CD4-positive, alpha-beta T cell treated with Interleukin-6 at 100 ng/mL for 8 hours (primary cell): ENCODE measurements at places on chromosomes 1 and 21.

- no peak for DNase-seq
Measured at GRCh38 chr1:91556556-91556955, 55.9 kb downstream of the CDC7 start.

GRCh38 chr1:24130385-24130784 lies 12.6 kb downstream of the IL22RA1 start:
- no peak for DNase-seq

- DNase-seq: no peak
Measured at GRCh38 chr1:193438771-193439170, 252.4 kb upstream of the B3GALT2 start.

DNA sequence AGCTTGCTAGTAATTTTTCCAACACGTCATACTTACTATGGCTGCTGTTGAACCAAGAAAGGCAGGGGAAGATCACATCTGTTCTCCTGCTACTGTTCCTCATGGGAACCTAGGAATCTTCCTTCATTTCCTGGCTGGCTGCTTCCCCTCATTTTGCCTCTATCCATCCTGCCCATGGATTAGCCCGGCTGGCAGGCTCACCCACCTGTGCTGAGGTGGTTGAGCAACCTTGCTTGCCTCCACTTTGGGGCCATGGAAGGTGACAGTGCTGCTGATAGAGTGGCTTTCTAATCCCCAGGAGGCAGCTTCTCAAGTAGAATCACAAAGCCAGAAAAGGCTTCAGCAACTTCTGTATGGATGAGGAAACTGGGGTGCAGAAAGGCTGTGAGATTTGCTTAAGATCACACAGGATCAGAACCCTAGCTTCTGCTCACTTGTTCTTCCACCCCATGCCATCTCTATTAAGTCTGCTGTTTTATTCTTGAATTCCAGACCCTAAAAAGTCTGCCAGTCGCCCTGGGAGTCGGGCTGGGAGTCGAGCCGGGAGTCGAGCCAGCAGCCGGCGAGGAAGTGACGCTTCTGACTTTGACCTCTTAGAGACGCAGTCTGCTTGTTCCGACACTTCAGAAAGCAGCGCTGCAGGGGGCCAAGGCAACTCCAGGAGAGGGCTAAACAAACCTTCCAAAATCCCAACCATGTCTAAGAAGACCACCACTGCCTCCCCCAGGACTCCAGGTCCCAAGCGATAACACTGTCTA lies 6.2 kb upstream of the BMP8A start:
- DNase-seq: no peak

GRCh38 chr1:47724432-47724999 lies 272.7 kb downstream of the TRABD2B start:
- no peak for DNase-seq

GRCh38 chr1:40592107-40592803 lies 60.8 kb downstream of the ZNF684 start:
- peak; percentile 7 for DNase-seq

DNA sequence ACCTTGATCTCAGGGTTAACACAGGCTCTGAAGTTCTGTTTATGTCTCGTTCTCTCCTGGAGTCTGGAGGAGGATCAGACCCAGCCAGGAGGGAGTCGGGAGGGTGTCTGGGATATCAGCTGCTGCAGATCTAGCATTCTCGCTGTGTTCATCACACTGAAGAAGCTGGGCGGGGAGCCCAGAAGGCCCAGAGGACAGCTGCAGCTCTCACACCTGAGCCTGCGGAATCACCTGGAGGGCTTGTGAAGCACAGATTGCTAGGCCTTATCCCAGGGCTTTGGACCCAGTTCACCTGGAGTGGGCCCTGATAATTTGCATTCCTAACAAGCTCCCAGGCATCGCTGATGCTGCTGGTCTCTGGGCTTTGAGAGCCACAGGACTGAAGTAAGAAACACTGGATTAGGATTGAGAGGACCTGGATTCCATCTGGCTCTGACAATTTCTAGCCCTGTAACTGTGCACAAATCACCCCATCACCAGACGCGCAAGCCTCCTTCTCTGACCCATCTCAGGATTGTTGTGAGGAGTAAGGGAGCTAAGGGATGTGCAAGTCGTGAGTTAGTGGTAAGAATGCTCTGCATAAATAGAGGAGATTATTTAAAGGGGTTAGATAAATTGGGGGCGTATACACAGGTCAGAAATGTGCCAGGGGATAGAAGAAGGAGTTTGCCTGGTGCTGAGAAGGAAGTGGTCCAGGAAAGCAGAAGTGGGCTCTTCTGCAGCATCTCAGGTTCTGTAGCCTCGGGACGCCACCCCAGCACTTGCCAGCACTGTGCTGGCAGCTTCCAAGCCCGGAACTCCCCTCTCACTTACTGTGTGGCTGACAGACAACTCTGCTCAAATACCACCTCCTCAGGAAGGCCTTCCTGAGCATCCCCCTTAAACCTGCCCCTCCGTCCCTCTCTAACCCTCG lies 19.1 kb downstream of the ABCA4 start:
- no peak for DNase-seq

GRCh38 chr1:46496505-46496904 lies 6.9 kb downstream of the DMBX1 start:
- DNase-seq: no peak

DNA sequence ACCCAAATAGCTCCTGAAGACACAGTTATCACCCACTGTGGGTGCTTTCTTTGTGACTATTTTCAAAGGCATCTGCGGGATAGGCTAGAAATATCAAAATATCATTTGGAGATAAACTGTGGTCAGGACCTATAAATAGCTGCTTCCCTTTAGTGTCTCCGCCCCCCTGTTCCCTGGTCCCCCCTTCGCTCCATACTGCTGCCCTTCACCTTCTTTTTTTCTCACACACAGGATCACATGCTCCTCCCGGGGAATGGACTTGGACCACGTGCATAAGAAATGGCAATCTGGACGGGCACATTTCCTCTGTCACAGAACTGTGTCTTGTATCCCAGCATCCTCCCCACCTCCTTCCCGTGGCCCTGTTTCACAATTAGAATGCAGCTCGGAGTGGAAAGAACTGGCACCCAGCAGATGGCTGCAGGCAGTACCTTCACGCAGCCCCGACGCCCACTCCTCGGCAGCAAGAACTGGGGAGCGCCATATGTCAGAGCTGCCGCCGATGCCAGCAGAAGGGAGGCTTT lies 68.8 kb upstream of the SSX2IP start:
- no peak for DNase-seq

DNA sequence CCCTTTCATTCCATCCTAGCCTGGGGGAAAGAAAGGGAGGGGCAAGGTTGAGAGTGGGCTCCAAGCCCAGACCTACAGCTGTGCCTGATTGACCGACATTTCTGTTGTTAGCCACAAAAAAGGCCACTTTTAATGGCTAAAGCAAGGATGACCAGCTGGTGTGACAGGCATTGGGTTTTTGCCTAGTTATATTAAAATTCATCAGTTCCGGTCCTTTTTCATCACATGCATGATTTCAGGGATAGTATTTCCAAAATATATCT lies 192.3 kb downstream of the ZNF326 start:
- no peak for DNase-seq

GRCh38 chr1:207898260-207898659 lies 12.7 kb downstream of the CD34 start:
- no peak for DNase-seq

DNA sequence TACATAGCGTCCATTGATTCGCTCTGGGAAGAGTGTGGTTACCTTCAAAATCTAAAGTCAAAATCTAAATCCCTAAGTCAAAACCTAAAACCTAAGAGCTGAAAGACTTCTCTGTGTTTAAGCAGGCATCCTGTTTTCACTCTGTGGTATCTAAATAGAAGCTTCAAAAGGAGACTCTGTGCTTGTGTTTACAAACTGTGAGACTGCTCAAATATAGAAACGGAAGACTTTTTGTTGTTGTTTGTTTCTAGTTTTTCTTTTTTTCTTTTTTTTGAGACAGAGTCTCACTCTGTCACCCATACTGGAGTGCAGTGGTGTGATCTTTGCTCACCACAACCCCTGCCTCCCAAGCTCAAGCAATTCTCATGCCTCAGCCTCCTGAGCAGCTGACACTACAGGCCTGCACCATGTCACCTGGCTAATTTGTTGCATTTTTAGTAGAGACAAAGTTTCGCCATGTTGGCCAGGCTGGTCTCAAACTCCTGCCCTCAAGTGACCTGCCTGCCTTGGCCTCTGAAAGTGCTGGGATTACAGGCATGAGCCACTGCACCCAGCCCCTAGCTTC lies 425.9 kb downstream of the SMYD3 start:
- no peak for DNase-seq

DNA sequence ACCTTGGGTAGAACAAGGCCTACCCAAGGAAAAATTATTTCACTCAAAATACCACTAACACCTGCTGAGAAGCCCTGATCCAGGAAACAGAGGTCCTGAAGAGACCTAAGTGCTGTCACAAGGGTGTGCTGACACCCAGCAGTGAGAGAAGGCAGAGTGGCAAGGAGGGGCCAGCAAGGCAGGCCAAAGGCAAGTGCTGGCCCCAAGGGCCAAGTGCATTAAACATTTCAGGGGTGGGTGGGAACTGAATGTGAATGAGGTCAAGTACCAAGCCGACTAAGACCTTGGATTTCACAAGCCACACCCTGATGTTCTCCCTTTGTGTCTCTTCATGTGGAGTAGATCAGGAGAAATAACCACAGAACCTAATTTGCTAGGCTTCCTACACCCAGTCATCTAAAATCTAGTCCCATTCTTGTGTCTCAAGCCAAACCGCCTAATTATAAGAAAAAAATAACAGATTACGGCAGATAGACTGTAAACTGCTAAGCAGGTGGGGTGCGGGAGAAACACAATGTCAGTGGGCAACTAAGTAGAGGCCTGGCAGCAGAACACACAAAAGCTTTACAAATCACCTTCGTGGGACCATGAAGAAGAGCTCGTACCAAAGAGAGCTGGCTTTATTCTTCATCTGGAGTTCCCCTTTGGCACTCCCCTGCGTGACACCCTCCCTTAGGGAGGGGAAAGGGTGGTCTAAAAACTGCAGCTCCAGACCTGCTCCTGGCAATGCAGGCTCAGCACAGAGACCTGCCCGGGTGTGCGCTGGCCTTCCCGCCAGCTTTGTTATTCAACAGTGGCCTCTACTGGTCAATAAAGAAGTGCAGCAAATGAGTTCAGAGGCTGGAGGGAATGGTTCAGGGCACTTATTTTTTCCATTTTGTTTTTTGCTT lies 8.7 kb downstream of the UBE2G2 start:
- DNase-seq: peak; percentile 54

- no peak for DNase-seq
Measured at GRCh38 chr1:206631085-206631509, 4.2 kb upstream of the DYRK3 start.

- DNase-seq: no peak
Measured at GRCh38 chr1:189609167-189609566, 868.5 kb downstream of the BRINP3 start.

GRCh38 chr1:115929881-115930280 lies 46.4 kb upstream of the SLC22A15 start:
- DNase-seq: no peak

DNA sequence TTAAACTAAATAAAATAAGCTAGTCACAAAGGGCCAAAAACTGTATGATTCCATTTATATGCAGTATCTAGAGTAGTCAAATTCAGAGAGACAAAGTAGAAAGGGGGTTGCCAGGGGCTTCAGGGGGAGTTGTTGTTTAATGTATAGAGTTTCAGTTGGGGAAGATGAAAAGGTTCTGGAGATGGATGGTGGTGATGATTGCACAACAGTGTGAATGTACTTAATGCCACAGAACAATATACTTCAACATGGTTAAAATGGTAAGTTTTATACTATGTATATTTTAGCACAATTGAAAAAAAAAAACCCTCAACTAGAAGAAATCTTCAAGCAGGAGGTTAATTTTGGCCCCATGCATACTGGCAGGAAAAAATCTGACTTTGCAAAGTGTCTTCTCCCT lies 24.3 kb downstream of the VAV3 start:
- DNase-seq: no peak

GRCh38 chr1:67058761-67059160 lies 4.8 kb upstream of the SLC35D1 start:
- DNase-seq: no peak

DNA sequence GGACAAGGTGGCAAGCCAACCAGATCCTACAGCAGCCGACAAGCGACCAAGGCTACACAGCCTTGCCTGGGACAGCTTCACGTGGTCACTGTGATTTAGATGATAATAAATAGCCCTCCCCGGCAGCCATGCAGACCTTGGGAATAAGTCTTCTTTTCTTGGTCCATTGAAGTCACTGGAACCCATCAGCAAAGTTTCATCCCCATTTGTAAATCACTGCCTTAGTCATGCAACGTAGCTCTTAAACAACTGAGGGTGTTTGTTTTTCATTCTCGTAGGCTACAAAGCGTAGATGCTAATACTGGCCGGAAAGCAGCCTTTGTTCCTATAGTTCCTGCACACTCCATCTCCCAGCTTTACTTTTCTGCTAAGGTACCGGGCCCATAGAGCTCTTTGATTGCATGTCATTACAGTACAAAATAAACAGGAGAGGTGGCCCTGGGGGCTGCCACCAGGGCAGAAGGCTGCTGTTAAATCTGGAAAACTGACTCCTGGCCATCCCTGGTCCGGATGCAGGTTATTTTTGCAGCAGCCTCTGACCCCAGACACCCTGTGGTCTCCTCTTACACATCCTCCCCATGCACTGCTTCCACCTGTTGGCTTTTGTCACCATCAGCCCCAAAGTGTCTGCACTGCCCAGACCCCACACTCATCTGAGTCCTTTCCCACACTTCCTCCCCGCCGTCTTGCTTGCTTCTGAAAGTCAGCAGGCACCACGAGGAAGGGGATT lies 105.5 kb downstream of the TOMM20 start:
- DNase-seq: no peak

DNA sequence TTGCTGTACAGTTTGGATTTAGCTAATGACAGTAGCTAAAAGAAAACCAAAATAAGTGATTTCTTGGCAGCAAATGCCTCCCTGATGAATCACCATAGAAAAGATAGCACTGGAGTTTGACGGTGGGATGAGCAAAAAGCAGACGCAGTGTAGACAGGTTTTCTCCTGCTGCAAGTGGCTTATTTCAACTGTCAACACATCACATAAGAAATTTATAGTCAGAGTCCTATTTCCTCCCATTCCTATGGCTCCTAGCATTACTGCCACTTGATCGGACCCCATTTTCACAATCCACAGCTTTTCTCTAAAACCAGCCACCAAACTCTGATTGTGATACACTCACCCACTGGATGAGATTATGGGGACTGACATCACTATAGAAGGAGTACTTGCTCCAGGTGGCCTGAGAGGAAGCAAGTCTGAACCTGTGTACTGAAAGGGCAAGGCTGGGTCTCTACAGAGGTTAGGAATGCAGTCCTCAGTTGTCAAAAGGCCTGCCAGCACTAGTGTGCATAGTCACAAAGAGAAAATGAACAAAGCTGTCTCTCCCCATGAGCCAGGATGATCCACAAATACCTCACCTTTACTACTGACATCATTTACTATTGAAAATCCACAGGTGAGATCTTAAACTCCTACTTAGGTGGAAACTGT lies 359.8 kb downstream of the LTN1 start:
- no peak for DNase-seq

- DNase-seq: no peak
Measured at GRCh38 chr1:204043680-204044079, 29.2 kb upstream of the SOX13 start.

DNA sequence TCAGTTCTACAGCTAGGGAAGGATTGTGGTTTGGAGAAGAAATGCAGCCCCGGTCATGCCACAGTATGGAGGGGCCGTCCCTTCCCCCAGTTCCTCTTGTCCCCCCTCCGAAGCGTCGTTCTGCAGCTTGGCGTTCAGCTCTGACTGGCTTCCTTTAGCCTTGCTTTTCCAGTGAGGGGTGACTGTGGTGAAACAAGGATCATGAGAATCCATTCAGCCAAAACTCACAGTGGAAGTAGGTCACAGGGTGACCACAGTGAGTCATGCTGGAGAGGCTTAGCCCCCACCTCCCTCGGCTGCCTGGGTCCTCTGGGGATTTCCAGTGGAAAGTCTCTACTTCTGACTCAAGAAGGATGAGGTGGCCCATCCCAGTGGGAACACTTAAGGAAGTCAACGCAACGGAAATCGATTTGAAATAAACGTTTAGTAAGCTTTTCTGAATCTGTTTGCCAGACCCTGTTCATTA lies 37.3 kb upstream of the COL6A2 start:
- DNase-seq: no peak
